Activated naive CD8-positive, alpha-beta T cell treated with anti-CD3 and anti-CD28 coated beads for 36 hours (primary cell): ENCODE measurements at places on chromosomes 1 and 21.

- no peak for DNase-seq
These were observed 60.1 kb downstream of the PTGER3 start for GRCh38 chr1:70987497-70987896.

- no peak for DNase-seq
These were observed 128.4 kb downstream of the GRIK3 start for GRCh38 chr1:36905941-36906340.

DNA sequence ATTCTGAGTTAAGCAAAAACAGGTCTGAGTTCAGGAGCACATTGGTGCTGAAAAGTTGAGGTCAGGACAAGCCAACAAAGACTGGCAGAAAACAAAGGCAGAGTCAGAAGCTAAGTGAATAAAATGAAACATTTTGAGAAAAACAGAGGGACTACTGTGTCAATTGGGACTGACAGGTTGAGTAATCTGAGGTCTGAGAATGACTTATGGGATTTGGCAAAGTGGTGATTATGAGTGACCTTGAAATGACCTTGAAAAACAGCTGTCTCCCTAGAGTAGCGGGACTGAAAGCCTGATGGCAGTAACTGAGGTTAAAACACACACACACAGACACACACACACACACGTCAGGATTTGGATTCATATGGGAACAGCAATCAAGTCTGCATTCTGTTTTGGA lies 8.8 kb upstream of the COG2 start:
- no peak for DNase-seq

DNA sequence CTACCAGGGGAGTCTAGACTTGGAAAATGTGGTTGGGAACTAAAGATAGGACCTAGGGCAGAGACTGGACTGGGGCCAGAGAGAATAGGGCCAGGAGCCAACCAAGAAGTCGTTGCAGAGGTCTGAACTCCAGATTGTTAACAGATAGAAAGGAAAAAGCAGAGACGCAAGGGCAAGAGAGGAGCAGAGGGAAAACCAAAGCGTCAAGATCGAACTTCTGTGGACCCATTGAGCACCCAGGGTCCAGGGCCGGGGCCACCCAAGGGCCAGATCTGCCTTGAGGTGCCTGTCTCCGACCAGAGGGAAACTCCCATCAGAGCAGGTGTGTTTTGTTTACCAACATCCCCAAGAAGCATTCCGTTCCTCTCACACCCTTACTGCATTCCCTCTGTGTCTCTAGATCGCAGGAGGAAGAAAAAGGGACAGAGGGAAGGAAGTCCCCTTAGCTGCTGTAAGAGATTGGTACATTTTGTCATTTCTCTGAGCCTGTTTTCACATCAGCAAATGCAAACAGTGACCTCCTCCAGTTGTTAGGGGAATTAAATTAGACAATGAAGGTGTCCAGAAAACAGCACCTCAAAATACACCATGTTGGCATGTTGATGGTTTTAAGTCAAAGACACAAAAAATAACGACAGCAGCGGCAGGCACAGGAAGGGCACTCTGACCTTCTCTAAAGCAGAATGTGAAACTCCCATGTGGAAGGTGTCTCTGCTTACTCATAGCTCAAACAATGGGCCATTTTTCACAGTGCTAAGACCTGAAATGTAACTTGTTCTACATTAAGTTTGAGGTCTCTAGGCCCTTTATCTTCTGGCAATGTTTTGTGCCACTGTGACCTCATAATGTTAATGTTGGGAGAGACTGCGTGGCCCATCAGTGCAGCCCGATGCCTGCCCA lies 105.8 kb upstream of the RAB4A start:
- DNase-seq = no peak

- DNase-seq = no peak
These were observed 12.1 kb upstream of the NFYC start for GRCh38 chr1:40679165-40679953.

- no peak for DNase-seq
These were observed 2.7 kb downstream of the RGL1 start for GRCh38 chr1:183807549-183808168.

GRCh38 chr1:186456729-186457255 lies 4.1 kb downstream of the PDC start:
- DNase-seq = no peak

DNA sequence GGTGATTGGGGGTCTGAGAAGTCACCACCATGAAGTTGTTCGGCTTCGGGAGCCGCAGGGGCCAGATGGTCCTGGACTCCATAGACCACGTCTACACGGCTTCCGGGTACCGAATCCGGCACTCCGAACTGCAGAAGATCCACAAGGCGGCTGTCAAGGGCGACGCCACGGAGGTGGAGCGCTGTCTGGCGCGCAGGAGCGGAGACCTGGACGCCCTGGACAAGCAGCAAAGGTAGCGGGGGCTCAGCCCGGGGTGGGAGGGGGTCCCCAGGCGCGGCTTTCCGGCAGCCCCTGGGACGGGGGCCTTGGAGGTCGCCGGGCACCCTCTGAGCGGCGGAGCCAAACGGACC lies 146.5 kb downstream of the LIPI start:
- no peak for DNase-seq

DNA sequence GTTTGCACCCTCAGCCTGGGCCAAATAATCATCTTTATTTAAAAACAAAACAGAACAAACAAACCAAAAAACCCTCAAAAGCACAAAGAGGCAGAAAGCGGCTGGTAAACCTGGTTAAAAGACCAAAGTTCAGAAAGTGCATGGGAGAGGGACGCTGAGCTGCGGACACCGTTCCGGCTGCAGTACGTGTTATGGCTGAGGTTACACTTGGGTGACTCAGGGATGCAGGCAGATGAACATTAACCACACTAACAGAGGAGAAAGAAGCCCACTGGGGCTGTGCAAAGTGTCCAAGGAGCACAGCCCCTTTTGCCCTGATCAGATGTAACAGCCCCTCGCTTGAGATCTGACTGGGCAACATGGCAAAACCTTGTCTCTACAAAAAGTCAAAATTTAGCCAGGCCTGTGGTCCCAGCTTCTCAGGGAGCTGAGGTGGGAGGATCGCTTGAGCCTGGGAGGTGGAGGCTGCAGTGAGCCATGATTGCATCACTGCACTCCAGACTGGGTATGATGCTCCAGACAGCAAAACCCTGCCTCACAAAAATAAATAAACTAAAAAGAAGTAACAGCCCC lies 28.3 kb downstream of the GPR157 start:
- no peak for DNase-seq

GRCh38 chr1:196723325-196724185 lies 51.1 kb upstream of the CFHR3 start:
- DNase-seq = peak; percentile 20

- no peak for DNase-seq
These were observed 280.5 kb upstream of the SGIP1 start for GRCh38 chr1:66253330-66253921.

DNA sequence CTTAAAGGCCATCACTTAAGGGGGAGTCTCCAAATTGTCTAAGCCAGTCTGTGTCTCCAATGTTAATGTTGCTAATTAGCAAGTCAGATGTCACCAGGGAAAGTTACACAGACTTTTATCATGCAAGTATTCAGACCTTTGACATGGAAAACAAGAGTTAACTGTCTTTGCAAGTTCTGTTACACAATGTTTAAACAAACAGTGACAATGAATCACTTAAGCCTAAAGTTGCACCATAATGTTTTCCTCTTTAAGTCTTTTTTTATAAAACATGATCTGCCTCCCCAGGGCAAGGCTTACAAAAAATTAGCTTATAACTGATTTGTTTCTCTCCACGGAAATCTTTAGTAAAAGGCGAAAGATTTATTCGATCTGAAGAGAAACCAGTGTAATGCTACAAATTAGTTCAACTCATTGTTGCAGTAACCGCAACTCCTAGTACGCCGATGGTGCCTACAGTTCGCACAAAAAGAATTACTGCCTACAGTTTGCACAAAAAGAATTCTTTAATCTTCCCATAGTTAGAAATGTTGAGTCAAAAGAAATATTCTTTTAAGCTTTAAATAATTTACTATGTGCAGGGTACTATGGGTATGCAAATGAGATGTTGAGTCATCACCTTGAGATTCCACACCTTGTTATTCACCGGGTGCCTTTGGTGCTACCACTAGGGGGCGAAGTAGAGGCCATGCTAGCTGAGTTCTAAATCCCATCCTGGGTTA lies 45.3 kb downstream of the HHAT start:
- DNase-seq = peak; percentile 75

- no peak for DNase-seq
These were observed 165.0 kb downstream of the PLXNA2 start for GRCh38 chr1:208079161-208079560.

DNA sequence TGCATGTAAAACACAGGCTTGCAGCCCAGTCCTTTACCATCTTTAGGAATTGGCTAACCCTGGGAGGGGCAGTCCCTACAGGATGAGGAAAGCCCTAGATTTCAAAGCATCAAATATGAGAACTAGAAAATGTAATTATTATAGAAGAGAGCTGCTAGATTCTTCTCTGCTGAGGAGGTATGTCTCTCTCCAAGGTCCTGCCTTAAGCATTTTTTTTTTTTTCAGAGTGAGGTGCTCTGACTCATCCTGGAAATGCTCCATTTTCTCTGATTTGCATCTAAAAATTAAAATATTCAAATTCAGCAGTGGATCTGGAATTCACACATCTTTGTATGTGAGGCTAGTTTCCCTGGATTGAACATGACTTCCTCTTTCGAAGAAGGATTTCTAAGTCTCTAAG lies 149.8 kb downstream of the ZNF648 start:
- DNase-seq = no peak

DNA sequence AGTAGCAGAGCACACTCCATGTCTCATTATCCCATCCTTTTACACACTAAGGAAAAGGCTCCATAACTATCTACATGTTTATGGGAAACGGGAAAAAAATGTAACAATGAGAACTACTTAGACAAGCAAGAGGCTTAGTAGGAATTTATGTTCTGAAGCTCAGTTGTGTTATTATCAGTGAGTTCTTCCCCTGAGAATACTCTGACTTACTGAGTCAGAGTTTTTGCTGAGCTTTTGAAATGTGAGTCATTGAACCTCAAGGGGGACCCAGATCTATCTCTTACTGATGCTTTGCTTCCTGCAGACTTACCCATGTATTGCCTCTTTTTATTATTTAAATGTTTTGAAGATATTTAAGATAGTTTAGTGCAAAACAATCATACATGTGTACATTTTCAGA lies 20.1 kb downstream of the CFHR5 start:
- no peak for DNase-seq

GRCh38 chr1:178543290-178543607 lies 30.3 kb downstream of the TEX35 start:
- DNase-seq = no peak

DNA sequence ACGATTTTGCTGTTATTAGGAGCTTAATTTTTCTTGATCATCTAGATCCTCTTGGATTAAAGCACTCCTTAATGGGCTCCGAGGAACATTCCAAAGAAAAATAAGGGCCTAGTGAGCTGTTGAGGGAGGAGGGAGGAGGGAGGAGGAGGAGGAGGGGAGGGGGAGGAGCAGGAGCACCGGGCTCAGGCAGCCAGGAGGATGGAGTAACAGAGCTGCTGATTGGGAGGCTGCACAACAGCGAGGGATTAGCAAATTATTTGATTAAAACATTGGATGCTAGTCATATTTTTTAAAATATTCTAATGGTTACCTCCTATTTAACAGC lies 302.1 kb upstream of the RRP15 start:
- DNase-seq = no peak

- no peak for DNase-seq
These were observed 264.1 kb downstream of the AKT3 start for GRCh38 chr1:243585982-243586381.

GRCh38 chr21:40255518-40256444 lies 388.5 kb downstream of the PCP4 start:
- no peak for DNase-seq

DNA sequence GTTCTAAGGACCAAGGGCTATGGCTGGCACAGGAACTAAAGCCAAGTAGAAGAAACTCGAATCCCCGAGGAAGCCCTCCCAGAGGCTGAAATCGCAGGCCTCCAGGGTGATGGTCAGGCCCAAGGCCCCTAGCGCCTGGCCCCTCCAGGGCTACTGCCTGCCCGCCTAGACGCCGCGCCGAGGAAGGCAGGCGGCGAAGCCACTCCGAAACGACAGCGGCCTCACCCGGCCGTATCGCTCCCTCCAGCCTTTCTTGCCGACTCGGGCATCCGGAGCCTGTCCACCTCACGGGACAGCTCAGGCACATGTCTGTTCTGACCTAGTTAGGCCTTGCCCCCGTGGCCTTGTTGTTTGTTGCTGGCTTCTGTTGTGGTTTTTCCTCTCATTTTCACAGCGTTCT lies 9.7 kb upstream of the LHX8 start:
- no peak for DNase-seq

- no peak for DNase-seq
These were observed 1123.7 kb upstream of the NCAM2 start for GRCh38 chr21:19874521-19874920.

DNA sequence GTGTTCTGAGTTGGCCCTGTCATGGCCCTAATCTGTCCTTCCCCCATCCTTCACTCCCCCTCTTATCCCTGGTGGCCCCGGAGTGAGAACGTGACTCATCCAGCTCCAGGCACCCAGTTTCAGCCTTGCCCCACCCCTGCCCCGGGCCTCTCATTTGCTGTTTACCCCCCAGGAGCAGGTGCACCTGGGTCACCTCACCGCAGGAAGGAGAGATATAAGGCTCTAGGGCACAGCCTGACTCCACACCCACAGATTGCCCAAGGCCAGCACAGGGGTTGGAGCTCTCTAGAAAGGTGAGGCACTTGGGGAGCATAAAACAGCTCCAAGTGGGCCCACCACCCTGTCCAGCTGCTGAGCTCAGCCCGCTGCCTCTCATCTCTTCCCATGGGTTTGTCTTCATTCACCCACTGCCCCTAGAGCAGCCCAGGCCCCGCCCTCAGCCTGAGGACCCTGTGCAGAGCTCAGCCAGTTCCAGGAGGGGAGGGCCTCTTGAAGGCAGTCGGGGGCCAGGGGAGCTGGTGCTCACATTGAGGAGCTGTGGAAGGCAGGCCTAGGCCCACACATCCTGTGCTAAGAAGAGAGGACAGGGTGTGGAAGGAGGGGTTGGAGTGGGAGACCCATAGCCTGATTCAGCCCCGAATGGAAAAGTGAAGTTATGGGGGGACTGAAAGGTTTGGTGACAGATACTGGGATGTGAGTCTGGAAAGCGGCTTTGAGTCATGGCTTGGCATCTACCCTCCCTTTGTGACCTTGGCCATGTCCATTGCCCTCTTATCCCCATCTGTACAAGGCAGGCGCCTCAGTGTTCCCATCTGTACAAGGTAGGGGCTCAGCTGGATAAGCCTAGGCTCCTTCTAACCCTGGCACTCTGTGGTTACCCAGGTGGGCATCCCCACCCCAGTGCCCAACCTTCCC lies 16.1 kb upstream of the GPR37L1 start:
- DNase-seq = no peak
